ENCODE measurements at places on chromosomes 2 and 18.

- no peak for DNase-seq
Measured at GRCh38 chr2:224440988-224441387, 39.1 kb upstream of the FAM124B start.

DNA sequence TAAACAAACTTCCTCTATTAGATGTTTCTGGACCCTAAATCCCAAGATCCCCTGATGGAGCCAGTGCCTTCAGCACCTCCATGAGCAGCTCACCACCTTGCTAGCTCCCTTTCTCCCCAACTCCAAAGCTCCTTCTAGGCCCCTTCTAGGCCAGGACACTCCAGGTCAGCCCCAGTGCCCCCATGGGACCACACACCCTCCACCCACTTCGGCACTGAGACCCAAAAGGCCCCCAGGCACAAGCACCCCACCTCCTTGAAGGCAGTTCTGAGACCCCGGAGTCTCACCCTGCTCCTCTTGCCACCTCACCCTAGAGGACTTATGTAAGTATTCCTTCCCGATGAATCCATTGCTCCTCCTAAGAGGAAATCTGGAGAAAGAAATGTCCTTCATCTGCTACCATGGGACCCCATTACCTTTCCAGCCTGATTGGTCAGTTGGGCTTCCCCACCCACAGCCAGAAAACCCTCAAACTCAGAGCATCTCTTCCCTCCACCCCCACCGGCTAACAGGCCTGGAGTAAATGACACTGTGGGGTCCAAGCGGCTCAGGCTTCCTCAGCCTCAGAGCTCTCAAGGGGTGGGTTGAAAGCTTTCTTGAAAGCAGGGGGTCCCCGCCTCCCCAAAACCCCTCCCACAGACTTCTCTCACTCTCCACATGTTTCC, 9.8 kb upstream of the ARMC9 start:
- DNase-seq: no peak

DNA sequence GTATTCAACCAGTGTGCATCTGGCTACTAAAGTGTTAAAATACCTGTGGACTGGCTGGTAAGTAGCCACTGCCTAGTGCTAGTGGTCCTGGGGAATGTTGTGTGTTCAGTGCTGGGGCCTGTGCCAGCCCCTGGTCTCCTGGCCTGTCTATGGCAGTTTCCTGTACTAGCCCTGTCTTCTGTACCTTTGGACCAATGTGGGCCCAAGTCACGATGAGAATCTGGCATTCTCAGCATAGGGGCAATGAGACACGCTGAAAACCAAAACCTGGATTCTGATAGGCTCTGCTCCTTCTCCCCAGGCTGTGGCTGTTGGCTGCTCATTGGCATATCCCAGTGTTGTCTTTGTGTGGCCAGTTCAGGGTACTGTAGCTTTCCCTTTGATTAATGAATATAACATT, 170.4 kb downstream of the PTPRM start:
- DNase-seq: no peak

- DNase-seq: no peak
Measured at GRCh38 chr2:178767094-178768060, 39.8 kb downstream of the TTN start.

- DNase-seq: peak; percentile 17
Measured at GRCh38 chr2:88481691-88482336, 29.3 kb upstream of the FOXI3 start.

DNA sequence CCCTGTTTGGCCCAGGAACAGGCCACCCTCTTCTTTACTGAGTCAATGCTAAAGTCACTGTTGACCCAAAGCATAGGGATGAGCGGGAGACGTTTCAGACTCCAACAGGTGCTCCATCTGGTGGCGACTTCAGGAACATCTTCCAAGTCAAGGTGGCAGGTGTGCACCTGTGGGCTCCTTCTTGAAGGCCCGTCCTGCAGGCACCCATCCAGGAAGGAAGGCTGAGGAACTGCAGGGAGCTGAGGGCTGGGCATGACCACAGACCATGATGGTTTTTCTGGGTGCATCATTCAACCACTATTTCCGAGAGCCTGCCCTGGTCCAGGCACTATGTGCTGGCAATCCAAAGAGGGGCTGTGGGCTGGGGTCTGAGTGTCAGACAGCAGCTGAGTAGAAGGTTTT, 142.8 kb downstream of the NDUFA10 start:
- no peak for DNase-seq

Data from HFF-Myc (cell line).